ENCODE measurements at places on chromosomes 7 and 10.

DNA sequence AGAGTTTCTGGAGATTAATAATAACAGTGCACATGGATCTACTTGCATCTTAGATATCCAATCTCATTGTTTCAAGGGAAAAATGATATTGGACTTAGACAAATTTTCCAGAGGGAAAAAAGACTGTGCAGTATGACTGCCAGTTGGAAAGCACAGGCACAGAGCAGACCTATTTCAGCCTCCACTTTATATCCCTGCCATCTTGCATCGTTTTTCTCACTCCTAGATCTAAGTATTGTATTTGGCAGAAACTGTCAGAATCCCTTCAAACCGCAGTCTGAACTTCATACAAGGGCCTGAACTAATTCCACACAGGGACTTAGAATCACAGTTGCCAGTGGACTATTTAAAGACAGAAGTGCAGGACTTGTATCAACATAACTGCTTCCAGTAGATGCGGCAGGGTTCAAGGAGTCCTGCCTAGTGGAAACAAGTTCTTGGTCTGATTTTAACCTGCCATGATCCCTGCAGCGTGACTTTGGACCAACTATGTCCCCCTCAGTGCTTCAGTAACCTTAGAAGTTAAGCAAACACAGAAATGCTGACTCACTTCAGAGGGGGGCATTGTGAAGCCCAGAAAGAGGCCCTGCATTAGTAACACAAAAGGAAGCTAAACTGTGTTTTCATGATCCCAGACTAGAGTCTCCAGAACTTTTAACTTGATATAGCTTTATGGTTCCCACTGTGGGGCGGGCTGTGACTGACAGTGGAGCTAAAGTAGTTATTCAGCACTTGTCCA, 95.7 kb upstream of the PALS2 start:
- no peaks in the 10 kb centered on the region for H3K4me1 ChIP-seq
- H3K36me3 ChIP-seq = no peaks in the 10 kb centered on the region
- no peak overlapping the region for H3K4me3 ChIP-seq

- no peak overlapping the region for H3K27ac ChIP-seq
- peaks cover 12% of the 10 kb centered on the region for H3K27me3 ChIP-seq
- no peaks in the 10 kb centered on the region for H3K36me3 ChIP-seq
- DNase-seq = no peak
- H3K4me1 ChIP-seq = no peaks in the 10 kb centered on the region
- no peak overlapping the region for H3K4me3 ChIP-seq
These were observed 45.9 kb downstream of the TMEM270 start for GRCh38 chr7:73906874-73907273.

GRCh38 chr7:44750921-44751571, 2.4 kb downstream of the ZMIZ2 start:
- H3K36me3 ChIP-seq = no peaks in the 10 kb centered on the region
- H3K4me1 ChIP-seq = peaks cover 22% of the 10 kb centered on the region
- H3K27me3 ChIP-seq = no peaks in the 10 kb centered on the region
- peak overlapping the region; percentile 94 for H3K4me3 ChIP-seq
- DNase-seq = peak; percentile 84

DNA sequence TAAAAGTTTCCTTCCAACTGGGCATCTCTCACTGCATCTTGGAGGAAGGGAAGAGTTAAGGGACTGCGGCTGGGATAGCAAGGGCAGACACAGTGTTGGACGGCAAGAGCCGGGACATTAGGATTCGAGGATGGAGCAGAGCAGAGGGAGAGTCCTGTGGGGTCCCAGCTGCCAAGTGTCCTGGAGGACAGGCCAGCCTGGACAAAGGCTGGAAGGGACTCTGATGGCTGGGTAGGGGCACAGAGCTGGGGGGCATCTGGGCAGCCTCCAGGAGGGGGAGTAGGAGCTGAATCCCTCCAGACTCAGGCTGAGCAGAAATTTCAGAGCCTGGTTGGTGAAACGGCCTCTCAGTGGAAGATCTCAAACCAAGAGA, 19.2 kb downstream of the SFTPA1 start:
- no peaks in the 10 kb centered on the region for H3K4me1 ChIP-seq
- DNase-seq = no peak
- H3K36me3 ChIP-seq = no peaks in the 10 kb centered on the region
- H3K4me3 ChIP-seq = no peak overlapping the region
- H3K27ac ChIP-seq = no peak overlapping the region

- no peak for DNase-seq
- no peaks in the 10 kb centered on the region for H3K27me3 ChIP-seq
- no peaks in the 10 kb centered on the region for H3K4me1 ChIP-seq
These were observed 264.1 kb downstream of the BICC1 start for GRCh38 chr10:58776568-58777318.

- no peak for DNase-seq
- no peaks in the 10 kb centered on the region for H3K36me3 ChIP-seq
- no peak overlapping the region for H3K4me3 ChIP-seq
- H3K27me3 ChIP-seq = no peaks in the 10 kb centered on the region
These were observed 311.9 kb downstream of the GRM8 start for GRCh38 chr7:126940723-126941307.

GRCh38 chr7:55565681-55566080, 6.6 kb downstream of the VOPP1 start:
- peaks cover 87% of the 10 kb centered on the region for H3K4me1 ChIP-seq
- no peak overlapping the region for H3K4me3 ChIP-seq
- no peaks in the 10 kb centered on the region for H3K27me3 ChIP-seq
- peak overlapping the region; percentile 91 for H3K27ac ChIP-seq
- no peaks in the 10 kb centered on the region for H3K36me3 ChIP-seq

- peaks cover 13% of the 10 kb centered on the region for H3K4me1 ChIP-seq
- H3K27ac ChIP-seq = no peak overlapping the region
- DNase-seq = peak; percentile 31
- peak overlapping the region; percentile 35 for H3K4me3 ChIP-seq
These were observed 7.2 kb upstream of the CHCHD1 start for GRCh38 chr10:73774637-73775036.

- no peaks in the 10 kb centered on the region for H3K27me3 ChIP-seq
- no peak for DNase-seq
- H3K4me1 ChIP-seq = peaks cover 5% of the 10 kb centered on the region
- no peak overlapping the region for H3K27ac ChIP-seq
- no peaks in the 10 kb centered on the region for H3K36me3 ChIP-seq
These were observed 47.4 kb downstream of the SGMS1 start for GRCh38 chr10:50576245-50576815.

GRCh38 chr7:40965774-40966173, 737.1 kb downstream of the INHBA start:
- no peaks in the 10 kb centered on the region for H3K36me3 ChIP-seq
- H3K27ac ChIP-seq = no peak overlapping the region

DNA sequence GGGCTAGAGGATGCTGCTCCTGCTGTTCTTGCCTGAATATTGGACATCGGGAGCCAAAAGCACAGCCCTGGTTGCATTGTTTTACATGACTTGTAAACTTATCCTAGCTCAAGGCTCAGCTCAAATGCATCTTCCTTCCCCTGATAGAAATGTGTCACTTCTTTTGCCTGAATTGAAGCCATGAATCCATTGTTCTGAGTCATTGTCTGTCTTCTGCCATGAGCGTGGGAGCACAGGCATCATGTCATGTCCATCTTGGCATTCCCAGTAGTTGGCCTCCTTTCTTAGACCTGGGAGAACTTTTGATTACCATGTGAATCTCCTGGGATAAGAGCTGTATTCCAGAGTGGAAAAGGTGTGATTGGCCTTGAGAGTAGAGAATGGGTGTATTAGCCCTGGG, 54.1 kb upstream of the OPN4 start:
- no peaks in the 10 kb centered on the region for H3K36me3 ChIP-seq
- H3K27me3 ChIP-seq = no peaks in the 10 kb centered on the region
- no peak overlapping the region for H3K27ac ChIP-seq
- 0 out of 2 replicates have a peak, but pooled peaks cover 5% of the 10 kb centered on the region for H3K4me1 ChIP-seq
- DNase-seq = no peak
- H3K4me3 ChIP-seq = no peak overlapping the region

DNA sequence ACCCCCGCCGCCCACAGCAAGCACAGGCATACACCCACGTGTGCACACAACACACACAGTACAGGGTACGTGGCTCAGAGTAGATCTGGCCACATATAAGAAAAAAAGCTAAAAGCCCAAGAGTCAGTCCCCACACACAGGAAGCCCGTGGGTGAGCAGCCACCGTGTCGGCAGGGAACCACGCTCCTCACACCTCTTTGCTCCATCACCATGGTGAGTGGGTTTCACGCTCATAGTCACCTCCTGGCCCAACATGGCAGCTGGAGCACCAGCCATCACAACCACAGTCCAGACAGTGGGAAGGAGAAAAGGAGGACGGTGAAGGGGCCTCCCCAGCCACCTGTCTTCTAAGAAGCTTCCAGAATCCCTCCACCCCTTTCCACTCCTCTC, 76.0 kb upstream of the PDGFA start:
- H3K4me3 ChIP-seq = no peak overlapping the region
- no peaks in the 10 kb centered on the region for H3K27me3 ChIP-seq
- no peaks in the 10 kb centered on the region for H3K36me3 ChIP-seq
- no peaks in the 10 kb centered on the region for H3K4me1 ChIP-seq
- H3K27ac ChIP-seq = no peak overlapping the region

GRCh38 chr7:81690251-81690650, 79.6 kb downstream of the HGF start:
- no peaks in the 10 kb centered on the region for H3K36me3 ChIP-seq
- H3K4me1 ChIP-seq = peaks cover 27% of the 10 kb centered on the region
- H3K27me3 ChIP-seq = no peaks in the 10 kb centered on the region
- peak; percentile 48 for DNase-seq
- H3K27ac ChIP-seq = peak overlapping the region; percentile 26

DNA sequence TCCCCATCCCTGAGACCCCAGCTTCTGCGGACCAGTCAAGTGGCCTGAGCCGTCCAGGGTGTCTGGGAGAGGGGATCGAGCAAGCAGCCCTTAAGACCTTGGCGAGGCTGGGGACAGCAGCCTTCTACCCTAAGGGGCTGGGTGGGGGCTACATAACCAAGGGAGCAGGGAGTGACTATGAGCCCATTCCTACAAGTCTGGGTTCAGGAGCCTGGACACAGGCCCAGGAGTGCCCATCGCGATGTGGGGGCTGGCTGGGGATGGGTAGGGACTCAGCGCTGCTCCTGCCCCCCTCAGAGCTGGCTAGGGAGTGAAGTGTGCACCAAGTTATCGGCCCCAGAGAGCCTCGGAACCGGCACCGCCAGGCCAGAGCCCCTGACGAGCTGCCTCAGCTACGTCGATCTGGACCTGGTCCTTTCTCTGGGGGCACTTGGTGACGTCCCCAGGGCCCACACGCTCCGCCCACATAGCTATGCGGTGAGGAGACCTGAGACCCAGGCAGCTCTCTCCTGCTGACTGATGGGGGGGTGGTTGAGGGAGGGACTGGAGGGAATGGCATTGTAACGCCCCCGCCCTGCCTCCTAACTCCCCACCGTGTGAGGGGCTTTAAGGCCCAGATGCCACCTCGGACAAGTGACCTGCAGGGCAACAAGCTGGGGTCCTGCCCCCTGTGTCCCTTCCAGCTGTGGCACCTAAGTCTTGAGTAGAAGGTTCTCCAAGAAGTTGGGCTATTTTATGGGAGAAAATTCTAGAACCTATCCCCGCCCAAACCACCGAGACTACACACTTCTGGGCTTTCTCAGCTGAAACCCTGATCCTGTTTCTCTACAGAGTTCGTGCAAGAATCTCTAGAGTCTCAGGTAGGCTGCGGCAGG, 2.5 kb downstream of the SAP25 start:
- H3K4me3 ChIP-seq = no peak overlapping the region
- peaks cover 11% of the 10 kb centered on the region for H3K27me3 ChIP-seq
- H3K36me3 ChIP-seq = no peaks in the 10 kb centered on the region
- no peak overlapping the region for H3K27ac ChIP-seq

GRCh38 chr10:98144985-98145384, 10.5 kb downstream of the R3HCC1L start:
- H3K4me3 ChIP-seq = no peak overlapping the region
- DNase-seq = no peak
- H3K27me3 ChIP-seq = no peaks in the 10 kb centered on the region
- no peaks in the 10 kb centered on the region for H3K36me3 ChIP-seq

DNA sequence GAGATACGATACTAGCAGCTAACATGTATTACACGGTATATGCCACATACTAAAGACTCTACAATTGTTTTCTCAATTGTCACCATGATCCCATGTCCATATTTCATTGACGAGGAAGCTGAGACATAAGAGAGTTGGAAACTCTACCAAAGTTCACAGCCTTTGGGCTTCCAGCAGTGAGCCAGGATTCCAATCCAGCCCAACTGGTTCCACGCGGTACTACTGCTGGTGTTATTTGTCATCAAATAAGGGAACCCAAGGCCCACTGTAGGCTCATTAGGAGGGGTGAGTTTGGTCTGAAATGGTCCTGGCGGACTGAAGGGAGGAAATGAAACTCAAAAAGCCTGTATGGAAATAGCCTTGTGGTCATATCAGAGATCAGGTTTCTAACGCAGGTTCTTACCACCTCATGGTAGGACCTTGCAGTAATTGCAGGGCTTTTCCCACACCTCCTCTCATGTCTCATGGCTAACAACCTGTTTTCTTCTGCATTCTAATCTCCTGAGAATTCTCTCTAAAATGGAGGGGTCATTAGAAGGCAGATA, 814.6 kb downstream of the LRMDA start:
- peaks cover 9% of the 10 kb centered on the region for H3K4me1 ChIP-seq
- no peak overlapping the region for H3K27ac ChIP-seq
- DNase-seq = peak; percentile 59
- H3K4me3 ChIP-seq = no peak overlapping the region
- H3K36me3 ChIP-seq = no peaks in the 10 kb centered on the region
- H3K27me3 ChIP-seq = no peaks in the 10 kb centered on the region

DNA sequence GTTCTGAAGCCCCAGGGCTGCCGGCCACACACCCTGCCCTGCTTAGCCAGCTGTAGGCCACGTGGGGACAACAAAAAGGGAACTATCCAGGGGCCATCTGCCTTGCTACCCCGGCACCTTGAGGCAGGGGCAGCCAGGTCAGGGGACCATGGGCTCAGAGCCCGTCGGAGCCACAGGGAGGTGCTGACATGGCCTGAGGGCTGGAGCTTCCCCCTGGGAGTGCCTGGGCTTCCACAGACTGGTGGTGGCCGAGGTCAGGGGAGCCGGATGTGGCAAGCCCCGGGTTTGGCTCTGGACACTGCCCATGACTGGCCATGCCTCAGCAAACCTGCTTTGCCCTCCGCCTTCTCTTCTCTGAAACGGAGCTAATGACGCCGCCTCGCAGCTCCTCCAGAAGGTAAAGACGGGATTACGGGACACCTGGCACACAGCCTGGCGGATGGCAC, 178.5 kb downstream of the EBF3 start:
- no peaks in the 10 kb centered on the region for H3K36me3 ChIP-seq
- no peaks in the 10 kb centered on the region for H3K4me1 ChIP-seq
- no peak for DNase-seq
- no peaks in the 10 kb centered on the region for H3K27me3 ChIP-seq
- no peak overlapping the region for H3K4me3 ChIP-seq
- no peak overlapping the region for H3K27ac ChIP-seq

GRCh38 chr7:3128857-3129490, 85.3 kb upstream of the CARD11 start:
- H3K27me3 ChIP-seq = no peaks in the 10 kb centered on the region
- no peak for DNase-seq
- no peak overlapping the region for H3K27ac ChIP-seq

- no peaks in the 10 kb centered on the region for H3K36me3 ChIP-seq
- peak; percentile 11 for DNase-seq
- H3K4me1 ChIP-seq = 0 out of 2 replicates have a peak, but pooled peaks cover 9% of the 10 kb centered on the region
- H3K27ac ChIP-seq = no peak overlapping the region
These were observed 174.8 kb upstream of the PRPS1L1 start for GRCh38 chr7:18202315-18203045.
